GM12878 (cell line): ENCODE measurements at places on chromosomes 7 and 10. TPM values are rescaled to one million over a fixed set of nuclear protein-coding genes. Genes with fewer than 3 reads are reported as not detected.

GRCh38 chr10:99394761-99395386 is 35.5 kb downstream of the GOT1 start:
- peaks cover 6% of the 10 kb centered on the region for H3K36me3 ChIP-seq
- H3K4me1 ChIP-seq: no peaks in the 10 kb centered on the region
- H3K27me3 ChIP-seq: no peaks in the 10 kb centered on the region
- DNase-seq: no peak

DNA sequence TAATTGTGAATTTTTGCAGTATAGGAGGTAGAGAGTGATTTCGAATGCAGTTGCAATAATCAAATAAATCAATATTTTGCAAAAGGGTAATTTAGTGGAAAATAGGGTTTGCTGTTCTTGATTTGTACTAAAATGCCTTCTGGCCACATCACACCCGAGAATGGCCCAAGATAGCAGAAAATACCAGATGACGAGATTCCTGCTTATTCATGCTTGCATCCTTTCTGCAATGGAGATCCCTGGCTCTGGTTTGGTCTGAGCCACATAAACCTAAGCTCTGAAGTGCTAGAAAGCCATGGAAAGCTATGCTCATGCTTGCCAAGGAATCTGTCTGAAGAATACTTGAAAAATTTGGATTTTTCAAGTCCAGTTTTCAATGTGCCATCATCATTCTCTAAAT is 634.2 kb upstream of the COBL start:
- no peak for DNase-seq
- no peaks in the 10 kb centered on the region for H3K4me1 ChIP-seq
- no peaks in the 10 kb centered on the region for H3K36me3 ChIP-seq
- no peaks in the 10 kb centered on the region for H3K27me3 ChIP-seq
- no peak overlapping the region for H3K4me3 ChIP-seq
- H3K27ac ChIP-seq: no peak overlapping the region

DNA sequence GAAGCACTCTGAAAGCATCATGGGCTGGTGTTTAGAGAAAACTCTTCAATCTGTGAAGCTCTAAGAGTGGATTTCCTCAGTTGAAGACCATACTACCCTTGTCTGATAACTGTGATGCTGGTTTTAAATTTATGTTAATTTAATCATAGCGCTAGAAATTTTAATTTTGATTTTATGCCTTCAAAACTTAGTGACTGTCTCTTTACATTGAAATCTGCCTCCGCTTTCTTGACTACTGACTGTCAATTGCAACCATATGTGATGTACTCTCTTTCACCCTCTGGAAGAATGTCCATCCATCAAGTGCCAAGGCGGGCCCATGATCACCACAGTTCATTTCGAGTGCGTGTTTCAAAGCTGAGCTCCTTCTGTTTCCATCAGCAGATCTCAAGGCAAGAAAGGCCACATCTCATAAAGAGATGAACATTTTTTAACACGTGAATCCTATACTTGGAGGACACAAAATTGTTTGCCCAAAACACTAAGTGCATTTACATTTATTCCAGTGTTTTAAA is 147.1 kb downstream of the ITGA8 start:
- H3K27ac ChIP-seq: no peak overlapping the region
- H3K4me3 ChIP-seq: no peak overlapping the region
- H3K27me3 ChIP-seq: no peaks in the 10 kb centered on the region
- H3K4me1 ChIP-seq: no peaks in the 10 kb centered on the region
- DNase-seq: no peak
- no peaks in the 10 kb centered on the region for H3K36me3 ChIP-seq

FAM237B gene
- not detected in 2 replicates for total RNA-seq

GRCh38 chr10:69902835-69903535 is 101.3 kb downstream of the COL13A1 start:
- no peaks in the 10 kb centered on the region for H3K36me3 ChIP-seq
- no peak for DNase-seq
- H3K4me1 ChIP-seq: no peaks in the 10 kb centered on the region
- H3K4me3 ChIP-seq: no peak overlapping the region
- no peak overlapping the region for H3K27ac ChIP-seq

DNA sequence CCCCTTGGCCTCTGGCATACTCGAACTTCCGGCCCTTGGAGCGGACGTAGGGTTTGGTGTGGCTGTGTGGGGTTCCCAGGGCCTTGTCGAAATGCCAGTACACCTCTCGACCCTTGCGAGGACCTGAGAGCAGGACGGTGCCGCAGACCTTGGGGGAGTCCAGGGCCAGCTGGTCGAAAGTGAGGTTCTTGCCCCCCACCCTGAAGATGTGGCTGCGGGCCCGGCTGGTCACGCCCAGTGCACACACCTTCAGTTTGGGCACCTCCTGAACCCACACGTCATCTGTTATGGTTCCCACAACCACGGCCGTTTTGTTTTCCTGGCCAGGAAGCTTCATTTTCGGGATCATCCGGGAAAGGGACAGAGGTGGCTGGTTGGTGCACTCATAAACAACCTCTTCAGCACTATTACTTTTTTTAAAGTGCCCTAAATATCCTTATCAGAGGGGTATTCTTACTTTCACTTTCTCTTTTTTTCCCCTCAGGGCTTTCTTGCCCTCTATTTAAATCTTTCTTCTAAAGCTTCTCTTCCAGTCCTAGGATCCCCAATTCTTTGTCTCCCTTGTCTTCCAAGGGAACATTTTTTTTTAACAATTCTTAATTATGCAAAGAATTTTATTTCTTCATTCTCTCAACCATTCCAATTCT is 44.9 kb upstream of the FAM3C start:
- no peaks in the 10 kb centered on the region for H3K36me3 ChIP-seq
- 0 out of 2 replicates have a peak, but pooled peaks cover 7% of the 10 kb centered on the region for H3K4me1 ChIP-seq
- no peak for DNase-seq
- H3K4me3 ChIP-seq: peak overlapping the region; percentile 31; the same call in 1 of the 2 replicates
- no peaks in the 10 kb centered on the region for H3K27me3 ChIP-seq

TFR2 gene
- 4.2 and 7.2 TPM in 2 replicates for total RNA-seq

DNA sequence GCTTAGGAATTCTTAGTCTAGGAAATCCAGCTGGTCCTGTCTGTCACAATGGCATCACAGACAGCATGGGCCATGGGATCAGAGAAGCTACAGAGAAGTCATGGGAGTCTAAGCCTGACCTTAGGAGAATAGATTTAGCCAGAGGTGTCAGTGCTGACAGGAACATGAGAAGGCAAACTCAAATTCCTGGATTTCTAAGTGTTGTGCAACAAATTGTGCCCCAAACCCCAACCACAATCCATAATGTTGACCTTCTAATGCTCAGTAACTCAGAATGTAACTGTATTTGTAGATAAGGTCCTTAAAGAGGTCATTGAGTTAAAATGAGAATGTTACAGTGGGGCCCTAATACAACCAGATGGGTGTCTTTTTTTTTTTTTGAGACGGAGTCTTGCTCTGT is 95.9 kb upstream of the RHOBTB1 start:
- no peak for DNase-seq
- H3K4me1 ChIP-seq: no peaks in the 10 kb centered on the region
- no peak overlapping the region for H3K4me3 ChIP-seq
- no peak overlapping the region for H3K27ac ChIP-seq

- DNase-seq: no peak
- H3K4me3 ChIP-seq: no peak overlapping the region
- no peak overlapping the region for H3K27ac ChIP-seq
- H3K36me3 ChIP-seq: no peaks in the 10 kb centered on the region
- H3K4me1 ChIP-seq: no peaks in the 10 kb centered on the region
- no peaks in the 10 kb centered on the region for H3K27me3 ChIP-seq
Measured at GRCh38 chr7:15471669-15471950, 90.2 kb downstream of the AGMO start.

GRCh38 chr10:79269443-79269842 is 77.8 kb upstream of the PPIF start:
- H3K36me3 ChIP-seq: peaks cover 34% of the 10 kb centered on the region
- H3K27me3 ChIP-seq: no peaks in the 10 kb centered on the region
- H3K27ac ChIP-seq: no peak overlapping the region

DNA sequence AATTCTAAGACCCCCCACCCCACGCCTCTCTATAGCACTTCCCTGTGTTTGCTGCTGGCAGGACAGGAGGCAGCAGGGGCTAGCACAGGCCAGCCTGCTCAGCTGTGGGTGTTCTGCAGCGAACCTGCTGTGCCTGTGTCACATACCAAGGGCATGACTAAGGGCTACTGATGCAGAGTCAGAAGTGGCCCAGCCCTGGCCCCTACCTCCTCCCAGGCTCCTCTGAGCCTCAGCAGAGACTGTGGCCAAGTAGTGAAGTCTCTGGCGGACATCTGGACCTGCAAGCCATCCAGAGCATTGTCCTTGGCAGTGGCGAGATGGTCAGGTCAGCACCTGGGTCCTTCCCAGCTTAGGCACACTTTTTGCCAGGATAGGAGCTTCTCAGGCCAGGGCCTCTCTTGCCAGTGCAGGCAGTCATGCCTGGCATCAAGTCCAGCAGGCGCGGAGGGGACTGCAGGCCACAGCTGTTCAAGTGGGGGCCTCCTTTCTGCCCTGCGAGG is 116.3 kb upstream of the RET start:
- H3K36me3 ChIP-seq: no peaks in the 10 kb centered on the region
- no peaks in the 10 kb centered on the region for H3K27me3 ChIP-seq
- H3K27ac ChIP-seq: no peak overlapping the region
- H3K4me3 ChIP-seq: no peak overlapping the region

GRCh38 chr10:63410633-63411032 is 55.1 kb downstream of the JMJD1C start:
- H3K4me3 ChIP-seq: no peak overlapping the region
- H3K4me1 ChIP-seq: no peaks in the 10 kb centered on the region
- no peak for DNase-seq
- H3K36me3 ChIP-seq: no peaks in the 10 kb centered on the region; the same call in 1 of the 2 replicates

DNA sequence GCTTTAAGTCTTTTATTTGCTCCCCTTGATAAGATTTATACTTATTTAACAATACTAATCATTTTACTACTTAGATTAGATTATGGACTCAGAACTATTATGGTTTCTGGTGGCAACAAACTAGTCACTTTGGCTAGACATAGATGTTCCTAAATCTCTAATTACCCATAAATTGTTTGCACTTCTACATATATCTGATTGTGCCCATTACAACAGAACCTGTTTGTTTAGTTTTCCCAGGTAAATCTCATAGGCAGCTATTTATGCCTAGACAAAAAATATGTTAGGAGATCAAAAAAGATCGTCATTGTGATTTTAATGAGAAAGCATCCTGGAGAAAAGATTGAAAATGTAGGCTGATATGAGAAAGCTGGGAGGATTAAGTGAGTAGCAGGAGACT is 14.4 kb downstream of the UBN2 start:
- no peaks in the 10 kb centered on the region; the same call in 1 of the 2 replicates for H3K36me3 ChIP-seq
- H3K27ac ChIP-seq: no peak overlapping the region
- H3K27me3 ChIP-seq: no peaks in the 10 kb centered on the region
- H3K4me3 ChIP-seq: no peak overlapping the region
- H3K4me1 ChIP-seq: no peaks in the 10 kb centered on the region

MBL2 gene
- total RNA-seq: not detected in 2 replicates

DNA sequence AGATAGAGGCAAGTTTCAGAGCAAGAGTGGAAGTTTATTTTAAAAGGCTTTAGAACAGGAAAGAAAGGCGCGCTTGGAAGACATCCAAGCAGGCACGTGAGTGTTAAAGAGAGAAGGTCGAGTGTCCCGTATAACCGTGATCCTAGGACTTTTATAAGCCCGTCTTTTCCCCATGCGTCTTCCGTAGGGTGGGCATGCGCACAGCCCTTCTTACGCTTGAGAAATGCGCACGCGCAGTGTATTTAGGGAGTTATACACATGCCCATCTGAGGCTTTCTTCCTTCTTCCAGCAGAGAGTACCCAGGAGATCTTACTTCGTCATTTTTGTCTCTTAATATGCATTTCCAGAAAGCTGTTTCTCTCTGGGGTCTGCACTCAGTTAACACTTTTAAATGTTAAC is 52.4 kb downstream of the CALD1 start:
- no peak overlapping the region for H3K4me3 ChIP-seq
- no peak overlapping the region for H3K27ac ChIP-seq
- no peaks in the 10 kb centered on the region; the same call in 1 of the 2 replicates for H3K27me3 ChIP-seq
- H3K4me1 ChIP-seq: no peaks in the 10 kb centered on the region
- no peak for DNase-seq

NPY gene
- not detected in 2 replicates for total RNA-seq

C7orf33 gene
- not detected in 2 replicates for total RNA-seq

FAM25G gene
- not detected in 2 replicates for total RNA-seq

AOAH gene
- 1.3 and 1.6 TPM in 2 replicates for total RNA-seq

- no peaks in the 10 kb centered on the region for H3K27me3 ChIP-seq
- H3K4me3 ChIP-seq: no peak overlapping the region
- no peak for DNase-seq
Measured at GRCh38 chr10:127283017-127283416, 86.6 kb upstream of the INSYN2A start.

DNA sequence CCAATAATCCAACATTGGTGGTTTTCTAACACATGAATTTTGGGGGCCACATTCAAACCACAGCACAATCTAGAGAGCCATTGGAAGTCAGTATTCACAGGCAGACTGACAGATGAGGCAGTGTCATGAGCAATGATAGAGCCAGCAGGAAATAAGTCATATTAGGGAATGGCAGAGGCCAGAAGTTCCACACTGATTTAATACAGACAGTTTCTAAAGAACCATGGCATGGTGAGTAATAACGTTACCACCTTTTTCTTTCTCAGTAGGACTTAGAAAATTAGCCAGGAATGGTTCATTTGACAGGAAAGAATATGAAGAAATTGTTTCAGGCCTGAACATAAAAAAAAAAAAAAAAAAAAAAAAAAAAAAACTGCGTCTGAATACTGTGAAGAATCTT is 210.3 kb downstream of the GPAM start:
- no peak overlapping the region for H3K4me3 ChIP-seq
- no peaks in the 10 kb centered on the region for H3K36me3 ChIP-seq
- DNase-seq: no peak
- no peaks in the 10 kb centered on the region for H3K4me1 ChIP-seq
- H3K27ac ChIP-seq: no peak overlapping the region

DNA sequence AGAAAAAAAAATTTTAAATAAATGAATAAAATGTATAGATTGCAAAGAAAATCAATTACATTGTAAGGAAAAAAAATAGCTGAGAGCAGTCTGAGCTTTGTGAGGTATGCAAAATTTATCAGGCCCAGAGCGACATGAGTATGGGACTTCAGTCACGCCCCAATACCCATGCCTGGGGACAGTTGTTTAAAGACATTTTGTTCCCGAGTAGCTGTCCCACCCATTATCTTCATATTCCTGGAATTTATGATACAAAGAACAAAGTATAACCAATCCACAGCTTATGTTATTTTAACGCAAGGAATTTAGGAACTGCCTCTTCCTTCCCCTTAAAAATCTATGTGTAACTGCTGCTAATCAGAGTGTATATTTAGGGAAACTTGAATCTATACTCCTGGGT is 1.6 kb upstream of the PON2 start:
- no peaks in the 10 kb centered on the region for H3K4me1 ChIP-seq
- H3K4me3 ChIP-seq: no peak overlapping the region
- H3K27ac ChIP-seq: no peak overlapping the region
- H3K27me3 ChIP-seq: no peaks in the 10 kb centered on the region

DNA sequence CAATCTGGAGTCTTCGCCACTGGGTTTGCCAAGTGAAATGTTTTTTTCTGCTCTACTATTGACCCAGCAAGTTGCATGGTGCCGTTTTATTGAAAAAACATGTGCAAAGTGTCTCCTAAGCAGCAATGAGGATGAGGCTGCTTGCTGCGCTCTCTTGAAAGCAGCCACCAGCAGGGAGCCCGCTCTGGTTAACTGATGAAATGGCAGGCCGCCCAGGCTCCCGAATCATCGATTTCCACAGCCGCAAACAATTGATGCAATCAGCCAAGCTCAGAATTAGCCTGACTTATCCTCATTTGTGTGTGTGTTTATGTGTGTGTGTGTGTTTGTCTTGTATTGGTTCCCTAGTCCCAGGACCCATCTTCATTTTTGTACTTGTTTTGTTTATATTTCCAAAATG is 22.2 kb upstream of the LYZL1 start:
- no peak overlapping the region for H3K4me3 ChIP-seq
- H3K4me1 ChIP-seq: no peaks in the 10 kb centered on the region
- H3K36me3 ChIP-seq: no peaks in the 10 kb centered on the region
- H3K27me3 ChIP-seq: no peaks in the 10 kb centered on the region
